A673 (cell line): ENCODE measurements at places on chromosomes 7 and 10.

DNA sequence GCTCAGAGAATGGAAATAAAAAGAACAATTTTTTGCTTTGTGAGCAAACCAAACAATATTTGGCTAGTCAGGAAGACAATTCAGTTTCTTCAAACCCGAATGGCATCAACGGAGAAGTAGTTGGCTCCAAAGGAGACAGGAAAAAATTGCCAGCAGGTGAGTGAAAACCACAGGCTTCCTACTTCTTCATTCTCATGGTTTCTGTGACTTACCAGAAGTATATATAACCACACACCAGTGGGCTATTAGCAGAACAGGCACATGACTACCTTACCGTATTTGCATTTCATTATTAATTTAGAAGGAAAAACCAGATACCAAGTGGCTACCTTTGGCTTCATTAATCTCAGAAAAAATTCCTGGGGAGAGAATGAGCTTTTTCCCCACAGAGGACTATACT is 8.8 kb downstream of the TDRD1 start:
- no peak for DNase-seq

GRCh38 chr7:41378156-41378555 is 324.7 kb downstream of the INHBA start:
- DNase-seq, result no peak

DNA sequence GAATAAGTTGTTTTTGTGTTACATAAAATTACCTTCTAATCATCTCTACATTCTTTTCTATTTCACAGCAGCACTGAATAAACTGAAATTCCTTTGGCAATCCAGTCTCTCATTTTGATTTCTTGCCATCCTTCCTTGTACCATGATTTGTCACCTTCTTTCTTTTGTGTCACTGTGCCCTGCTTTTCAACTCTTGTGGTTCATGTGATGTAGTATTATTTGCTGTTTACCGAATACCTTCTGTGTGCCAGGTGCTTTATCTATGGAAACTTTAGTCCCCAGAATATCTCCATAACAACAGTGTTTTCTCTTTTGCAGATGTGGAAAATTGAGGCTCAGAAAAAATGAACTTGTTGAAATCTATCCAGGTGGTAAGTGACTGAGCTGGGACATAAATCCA is 220.3 kb downstream of the STK31 start:
- DNase-seq, result no peak

DNA sequence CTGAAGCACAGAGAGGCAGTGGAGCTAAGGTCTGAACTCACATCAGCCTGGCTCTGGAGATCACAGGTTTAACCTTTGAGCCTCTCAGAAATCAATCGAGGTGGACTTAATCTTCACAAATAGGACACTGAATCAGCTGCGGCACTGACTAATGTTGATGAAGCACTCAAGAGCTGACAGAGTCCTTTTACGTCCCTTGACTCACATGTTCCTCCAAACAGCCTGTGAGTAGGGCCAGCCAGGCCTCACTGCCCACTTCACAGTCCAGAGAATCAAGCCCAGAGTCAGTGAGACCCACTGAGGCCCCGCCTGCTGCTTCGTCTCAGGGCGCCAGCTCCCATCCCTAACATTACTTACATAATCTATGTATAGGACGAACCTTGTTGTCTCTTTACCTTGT is 63.1 kb downstream of the TNS3 start:
- no peak for DNase-seq

GRCh38 chr10:101767966-101768790 is 7.7 kb downstream of the FGF8 start:
- no peak for DNase-seq

- no peak for DNase-seq
These were observed 59.8 kb downstream of the LHPP start for GRCh38 chr10:124521429-124521871.
